ENCODE measurements at places on chromosomes 7 and 10. TPM values are rescaled to one million over a fixed set of nuclear protein-coding genes. Genes with fewer than 3 reads are reported as not detected.

GRCh38 chr7:111866787-111867186, 304.5 kb upstream of the IMMP2L start:
- DNase-seq: no peak

Gene DNTT
- not detected for total RNA-seq

Gene UBN2
- total RNA-seq: 20.3 TPM

GRCh38 chr10:48291190-48291589, 15.3 kb upstream of the MAPK8 start:
- DNase-seq: no peak

- no peak for DNase-seq
Measured at GRCh38 chr10:24851629-24852028, 100.8 kb downstream of the PRTFDC1 start.

DNA sequence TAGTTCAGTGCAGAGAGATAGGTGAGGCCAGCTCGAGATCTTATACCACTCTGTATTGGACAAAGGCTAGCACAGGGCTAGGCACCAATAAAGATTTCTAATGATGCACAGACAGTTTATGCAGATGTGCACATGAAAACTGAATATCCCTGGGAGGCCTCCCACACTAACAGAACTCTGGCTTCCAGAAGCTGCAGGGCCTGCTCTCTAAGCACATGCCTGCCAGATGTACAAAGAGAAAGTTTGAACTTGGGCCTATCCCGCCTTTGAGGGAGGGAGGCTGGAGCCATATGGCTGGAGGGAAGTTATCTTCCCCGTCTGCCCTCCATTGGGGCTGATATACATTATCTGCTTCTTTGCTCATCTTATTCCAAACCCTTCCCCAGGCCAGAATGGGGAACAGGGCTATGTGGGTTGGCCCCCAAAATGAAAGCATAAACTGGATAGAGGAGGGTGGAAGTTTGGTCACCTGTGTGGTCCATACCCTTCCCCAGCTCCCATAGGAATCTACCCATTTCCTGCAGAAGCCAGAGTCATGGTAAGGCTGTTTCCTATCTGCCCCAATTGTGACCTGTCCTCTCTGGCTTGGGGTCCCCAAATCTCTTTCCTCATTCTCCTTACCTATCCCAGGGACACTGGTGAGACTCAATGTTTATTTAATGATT, 3.8 kb downstream of the KAZALD1 start:
- DNase-seq: no peak

DNA sequence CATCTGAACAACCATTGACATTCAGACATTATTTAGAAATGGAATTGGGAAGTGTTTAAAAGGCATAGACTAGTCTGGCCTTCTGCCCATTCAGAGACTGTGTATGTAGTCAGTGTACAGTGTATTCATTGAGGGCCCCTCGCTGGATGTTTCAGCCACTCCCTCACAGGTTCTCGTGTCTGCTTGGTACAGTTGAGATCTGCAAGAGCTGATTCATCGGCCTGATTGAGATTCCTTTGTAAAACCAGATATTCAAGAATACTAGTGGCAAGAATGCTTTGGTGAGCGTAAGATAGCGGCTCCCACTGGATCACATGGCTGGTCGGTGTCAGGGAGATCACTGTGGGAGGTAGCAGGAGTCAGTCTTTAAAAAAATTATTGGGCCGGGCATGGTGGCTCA, 119.5 kb downstream of the TCF7L2 start:
- DNase-seq: peak; percentile 69

Gene CADPS2
- total RNA-seq: 11.9 TPM
